ENCODE measurements at places on chromosomes 6 and 20. TPM values are rescaled to one million over a fixed set of nuclear protein-coding genes. Genes with fewer than 3 reads are reported as not detected.

GRCh38 chr6:36269834-36270705 lies at the start of gene PNPLA1:
TSS of gene PNPLA1 (plus strand) at chr6:36270060. CDS start at chr6:36270460, 400 bp downstream.
- no peak for DNase-seq

- DNase-seq, result no peak
Measured at GRCh38 chr6:10520468-10520867, 683 bp upstream of the GCNT2 start.

DNA sequence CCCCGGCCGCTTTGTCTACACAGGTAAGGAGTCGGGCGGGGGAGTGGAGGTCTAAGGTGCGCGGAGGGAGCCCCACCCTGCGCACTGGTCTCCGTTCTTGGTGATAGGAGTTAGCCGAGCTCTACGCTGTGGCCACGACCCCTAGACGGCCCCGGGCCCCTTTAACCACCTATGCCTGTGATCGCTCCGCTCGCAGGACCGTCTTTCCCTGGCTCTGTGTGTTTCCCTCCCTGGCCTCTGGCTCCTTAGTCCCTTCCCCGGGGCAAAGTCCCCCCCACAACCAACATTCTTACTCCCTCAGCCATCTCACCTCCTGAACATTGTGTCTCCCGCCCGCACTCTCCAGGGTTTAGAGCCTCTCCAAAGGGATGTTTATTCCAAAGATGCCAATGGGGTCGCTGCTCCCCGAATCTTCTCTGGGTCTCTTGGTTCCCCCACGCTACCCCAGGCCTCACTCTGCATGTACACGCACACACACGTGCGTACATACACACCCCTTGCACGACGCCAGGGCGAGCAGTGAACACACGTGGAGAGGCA lies 50.4 kb downstream of the CPXM1 start:
- DNase-seq, result peak; percentile 41

- no peak for DNase-seq
Measured at GRCh38 chr6:110769923-110770322, 45.3 kb downstream of the CDK19 start.

DNA sequence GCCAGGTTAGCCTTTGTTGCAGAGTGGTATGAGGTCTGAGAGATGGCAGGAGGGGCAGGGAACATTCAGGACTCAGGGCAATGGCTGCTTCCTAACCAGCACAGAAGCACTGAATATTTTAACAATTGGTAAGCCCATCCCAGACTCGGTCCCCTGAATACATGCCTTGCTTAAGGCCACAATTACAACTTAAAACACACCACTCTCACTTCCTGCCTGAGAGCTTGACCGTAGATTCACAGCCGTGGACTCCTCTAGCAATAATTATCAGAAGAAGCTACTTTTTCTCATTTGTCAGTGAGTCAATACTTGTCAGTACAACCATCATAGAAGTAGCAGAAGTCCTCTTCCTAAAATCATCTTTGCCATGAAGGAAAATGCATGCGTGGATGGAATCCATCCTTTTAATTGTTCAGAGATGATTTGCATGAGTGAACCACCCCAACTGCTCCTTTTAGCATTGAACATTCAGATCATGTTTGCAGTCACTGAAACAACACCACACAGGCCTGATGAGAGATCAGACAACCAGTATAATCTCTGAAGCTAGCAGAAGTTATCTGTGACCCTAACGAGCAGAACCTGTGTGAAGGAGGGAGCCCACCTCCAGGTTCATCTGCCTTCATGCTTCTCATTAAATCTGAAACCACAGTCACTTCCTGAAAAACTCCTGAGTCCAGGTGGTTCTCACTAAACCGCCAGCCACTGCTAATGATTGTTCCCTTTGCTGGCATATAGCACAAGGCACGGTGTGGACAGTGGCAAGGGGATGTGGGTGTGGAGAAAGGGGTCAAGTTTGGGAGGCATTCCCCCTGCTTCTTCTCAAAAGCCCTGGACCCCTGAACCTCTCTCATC lies 333.9 kb upstream of the CNR1 start:
- DNase-seq, result no peak

DNA sequence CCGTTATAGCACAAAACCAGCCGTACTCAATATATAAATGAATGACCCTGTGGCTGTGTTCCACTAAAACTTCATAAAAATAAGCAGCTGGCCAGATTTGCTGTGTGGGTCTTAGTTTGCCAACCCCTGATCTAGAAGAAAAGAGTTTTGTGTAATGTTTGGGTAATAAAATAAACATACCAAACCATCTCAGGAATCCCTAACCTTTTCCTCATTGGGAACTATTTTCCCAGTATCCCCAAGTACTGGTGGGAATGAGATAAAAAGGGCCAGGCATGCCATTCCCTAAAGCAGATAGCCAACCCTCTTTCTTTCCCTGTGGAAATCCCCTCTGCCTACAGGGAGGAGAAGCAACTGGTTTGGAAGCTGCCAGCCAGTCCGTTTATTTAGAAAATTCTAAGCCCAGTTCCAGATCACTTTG lies 169.1 kb upstream of the AKAP12 start:
- no peak for DNase-seq

DNA sequence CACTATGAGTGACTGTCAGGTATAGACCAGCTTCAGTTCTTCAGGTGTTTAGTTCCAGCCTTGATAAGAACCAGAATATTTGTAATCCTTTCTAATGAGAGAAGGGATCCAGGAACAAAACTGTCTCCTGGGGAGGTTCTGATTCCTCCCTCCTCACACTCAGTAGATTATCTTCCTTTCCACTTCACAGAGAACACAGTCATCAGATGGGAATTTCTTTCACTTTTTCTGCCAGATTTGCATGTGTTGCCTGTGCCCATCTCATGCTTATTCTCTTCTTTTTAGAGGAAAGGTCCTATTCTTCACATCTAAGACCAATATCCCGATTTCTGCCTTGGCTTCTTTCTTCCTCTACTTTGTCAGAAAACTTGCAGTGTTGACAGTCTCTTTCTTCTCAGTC lies 50.8 kb downstream of the CD109 start:
- no peak for DNase-seq

DNA sequence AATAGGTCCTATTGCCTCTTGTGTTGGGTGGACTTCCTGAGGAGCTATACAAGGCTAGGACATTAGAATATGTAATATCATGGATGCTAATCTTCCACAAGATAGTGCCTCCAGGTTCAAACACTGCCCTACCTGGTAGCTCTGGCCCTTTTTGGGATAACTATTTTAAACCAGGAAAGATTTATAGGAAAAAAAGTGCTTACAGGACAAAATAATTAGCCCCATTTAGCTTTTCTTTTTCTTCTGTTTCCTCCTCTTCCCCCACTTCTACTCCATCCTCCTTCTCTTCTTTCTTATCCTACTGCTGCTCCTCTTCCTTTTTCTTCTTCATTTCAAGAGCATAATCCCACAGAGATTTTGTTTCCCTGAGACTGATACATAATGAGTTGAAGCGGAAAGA lies 967.4 kb downstream of the PHF3 start:
- DNase-seq, result no peak

- no peak for DNase-seq
Measured at GRCh38 chr6:16380220-16380809, 141.9 kb downstream of the GMPR start.

- no peak for DNase-seq
Measured at GRCh38 chr20:39259010-39259803, 297.1 kb downstream of the DHX35 start.

- DNase-seq, result no peak
Measured at GRCh38 chr6:583635-584034, 73.3 kb downstream of the HUS1B start.

DNA sequence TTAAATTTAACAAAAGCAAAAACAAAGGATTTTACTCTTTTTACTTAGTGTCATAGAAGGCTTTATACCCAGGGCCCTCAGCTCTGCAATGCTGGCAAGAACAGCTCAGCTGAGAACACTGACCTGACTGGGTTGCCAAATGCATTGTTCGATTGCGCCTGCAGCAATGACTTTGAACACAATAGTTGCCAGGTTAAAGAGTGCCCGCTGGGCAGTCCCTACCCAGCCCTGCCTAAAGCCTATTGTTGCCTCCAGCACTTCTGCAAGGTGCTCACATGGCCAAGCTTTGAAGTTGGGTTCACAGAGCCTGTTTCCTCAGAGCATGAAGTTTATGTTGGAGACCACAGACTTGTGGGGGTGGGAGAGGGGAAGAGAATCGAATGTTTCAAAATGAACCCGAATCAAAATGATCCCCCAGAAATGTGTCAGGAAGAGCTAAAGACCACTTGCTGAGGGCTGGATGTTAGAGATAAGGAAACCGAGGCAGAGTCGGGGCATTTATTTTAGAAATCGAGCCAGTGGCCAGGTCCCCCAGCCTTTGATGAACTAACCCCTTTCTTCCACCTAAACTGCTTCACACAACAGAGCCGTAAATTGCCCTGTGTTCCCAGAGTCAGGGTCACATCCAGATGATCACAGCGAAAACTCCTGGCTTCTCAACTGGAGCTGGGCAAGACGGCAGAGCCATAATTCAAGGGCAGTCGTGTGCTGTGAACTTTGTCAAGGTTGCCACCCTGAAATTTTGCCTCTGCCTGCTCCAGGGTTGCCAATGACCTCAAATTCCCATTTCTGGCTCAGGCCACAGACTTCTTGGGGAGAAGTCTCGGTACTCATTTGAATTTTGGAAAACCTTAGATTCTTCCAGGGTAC lies 55.0 kb downstream of the FOXA2 start:
- peak; percentile 74 for DNase-seq

- DNase-seq, result peak; percentile 53
Measured at GRCh38 chr6:52994839-52995088, 320 bp downstream of the GSTA4 start.

- DNase-seq, result no peak
Measured at GRCh38 chr20:16052456-16052855, 520.8 kb downstream of the KIF16B start.

Gene ABHD16B
- total RNA-seq, result not detected

Gene RIPOR2
- total RNA-seq, result 3.0 TPM
